ENCODE measurements at places on chromosomes 13 and 19.

- DNase-seq, result no peak
These were observed 10.5 kb downstream of the ADAMTS10 start for GRCh38 chr19:8600064-8600463.

DNA sequence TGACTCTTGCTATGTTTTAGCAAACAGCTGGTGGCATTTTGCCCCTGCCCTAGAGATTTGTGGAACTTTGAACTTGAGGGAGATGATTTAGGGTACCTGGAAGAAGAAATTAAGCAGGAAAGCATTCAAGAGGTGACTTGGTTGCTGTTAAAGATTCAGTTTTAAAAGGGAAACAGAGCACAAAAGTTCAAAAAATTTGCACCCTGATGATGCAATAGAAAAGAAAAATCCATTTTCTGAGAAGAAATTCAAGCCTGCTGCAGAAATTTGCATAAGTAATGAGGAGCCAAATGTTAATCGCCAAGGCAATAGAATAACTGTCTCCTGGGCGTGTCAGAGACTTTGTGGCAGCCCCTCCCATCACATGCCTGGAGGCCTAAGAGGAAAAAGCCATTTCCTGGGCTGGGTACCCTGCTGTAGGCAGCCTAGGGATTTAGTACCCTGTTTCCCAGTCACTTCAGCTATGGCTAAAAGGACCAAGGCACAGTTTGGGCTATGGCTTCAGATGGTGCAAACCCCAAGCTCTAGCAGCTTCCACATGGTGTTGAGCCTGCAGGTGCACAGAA, 958.5 kb upstream of the MIR17HG start:
- DNase-seq, result no peak

DNA sequence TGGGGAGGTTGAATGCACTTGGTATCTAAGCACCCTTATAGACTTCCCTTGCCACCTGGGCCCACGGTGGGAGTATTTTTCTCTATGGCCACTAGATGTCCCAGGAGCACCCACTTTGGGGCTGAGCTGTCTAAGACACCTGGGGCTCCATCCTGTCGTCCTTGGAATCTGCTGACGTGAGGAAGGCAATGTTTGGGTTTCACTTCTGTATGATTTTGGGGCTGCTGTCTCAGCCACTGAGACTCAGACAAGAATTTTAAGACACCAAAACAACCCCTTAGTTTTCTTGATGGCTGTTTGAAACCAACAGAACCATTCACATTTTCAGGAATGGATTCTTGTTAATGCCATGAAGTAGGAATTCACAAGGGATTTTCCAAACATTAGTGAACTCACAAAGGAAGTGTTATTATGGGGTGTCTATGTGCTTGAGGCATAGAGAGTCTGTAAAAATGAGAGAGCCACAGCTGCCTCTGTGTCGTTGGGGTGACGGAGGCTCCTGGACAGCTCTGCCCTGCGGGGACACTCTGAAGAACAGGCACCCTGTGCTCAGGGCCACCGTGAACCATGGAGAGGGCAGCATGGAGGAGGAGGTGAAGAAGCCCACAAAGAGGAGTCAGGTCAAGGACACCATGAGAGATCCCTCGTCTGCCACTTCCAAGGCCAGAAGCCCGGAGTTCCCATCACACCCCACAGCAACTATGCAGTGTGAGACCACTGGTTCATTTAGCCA, 106.8 kb upstream of the SPATA13 start:
- DNase-seq, result no peak

GRCh38 chr19:14480700-14481079, 5.5 kb upstream of the PTGER1 start:
- no peak for DNase-seq

- DNase-seq, result no peak
These were observed 61.4 kb upstream of the TEX29 start for GRCh38 chr13:111259058-111259457.

DNA sequence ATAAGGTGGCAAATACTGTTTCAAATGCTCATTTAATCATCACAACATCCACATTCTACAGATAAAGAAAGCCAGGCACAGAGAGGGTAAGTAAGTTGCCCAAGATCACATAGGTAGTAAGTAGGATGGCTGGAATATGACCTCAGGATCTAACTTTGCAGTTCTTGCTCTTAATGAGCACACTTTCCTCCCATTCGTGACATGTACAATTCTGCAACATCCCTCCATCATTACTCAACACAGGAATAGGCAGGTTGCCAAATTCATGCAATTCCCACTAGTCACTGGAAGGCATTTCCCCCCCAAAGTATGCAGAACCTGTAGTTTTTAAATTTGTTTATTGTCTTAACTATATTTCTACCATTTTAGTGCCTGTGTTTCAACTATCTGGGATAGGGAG, 109.2 kb downstream of the OLFM4 start:
- no peak for DNase-seq

DNA sequence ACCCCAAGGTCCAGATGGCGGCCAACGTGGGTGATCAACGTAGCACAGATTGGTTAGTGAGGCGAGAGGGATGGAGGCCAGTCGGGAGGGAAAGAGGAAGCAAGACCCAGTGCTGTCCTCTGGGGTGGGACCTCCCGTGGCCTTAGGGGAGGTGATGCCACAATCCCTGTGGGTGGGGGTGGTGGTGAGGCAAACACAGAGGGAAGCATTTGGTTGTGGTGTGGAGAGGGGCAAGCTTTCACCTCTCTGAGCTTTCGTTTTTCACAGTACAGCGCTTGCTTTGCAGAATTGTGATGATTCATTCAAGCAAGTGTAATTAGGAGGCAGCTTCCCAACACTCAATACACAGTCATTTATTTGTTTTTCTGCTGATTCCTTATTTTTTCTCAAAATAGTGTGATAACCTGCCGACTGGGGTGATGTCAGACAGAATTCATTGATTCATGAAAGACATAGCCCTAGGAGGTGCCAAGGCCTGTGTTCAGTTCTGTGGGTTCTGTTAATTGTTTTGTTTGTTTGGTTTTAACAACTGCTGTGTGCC, 2.4 kb downstream of the LENG8 start:
- DNase-seq, result no peak

DNA sequence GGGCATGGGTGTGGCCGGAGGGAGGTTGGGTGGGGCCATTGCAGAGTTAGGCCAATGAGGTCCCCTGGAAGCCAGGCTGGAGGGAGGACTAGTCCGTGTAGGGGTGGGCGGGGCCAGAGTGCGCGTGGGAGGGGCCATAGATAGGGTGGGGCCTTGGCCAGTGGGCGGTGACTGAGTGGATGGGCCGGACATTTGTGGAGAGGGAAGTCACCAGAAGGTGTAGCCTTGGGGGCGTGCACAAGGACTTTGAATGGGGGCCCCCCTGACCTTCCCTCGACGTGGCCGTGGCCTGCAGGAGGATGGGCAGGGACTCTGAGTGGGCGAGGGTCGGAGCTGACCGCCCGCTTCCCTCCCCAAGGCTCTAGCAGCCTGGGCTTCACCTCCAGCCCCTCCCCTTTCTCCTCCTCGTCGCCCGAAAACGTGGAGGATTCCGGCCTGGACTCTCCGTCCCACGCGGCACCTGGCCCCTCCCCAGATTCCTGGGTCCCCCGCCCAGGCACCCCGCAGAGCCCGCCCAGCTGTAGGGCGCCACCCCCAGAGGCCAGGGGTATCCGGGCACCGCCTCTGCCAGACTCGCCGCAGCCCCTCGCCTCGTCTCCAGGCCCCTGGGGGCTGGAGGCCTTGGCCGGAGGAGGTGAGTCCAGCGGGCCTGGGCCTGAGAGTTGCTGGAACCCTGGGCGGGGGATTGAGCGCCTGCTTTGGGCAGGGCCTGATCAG, 16.5 kb upstream of the B3GNT3 start:
- DNase-seq, result no peak

GRCh38 chr19:5193192-5193591, 147.4 kb downstream of the PTPRS start:
- no peak for DNase-seq

- DNase-seq, result no peak
These were observed 15.4 kb downstream of the FARP1 start for GRCh38 chr13:98158172-98158899.

- DNase-seq, result no peak
These were observed 13.8 kb upstream of the MEIS3 start for GRCh38 chr19:47433121-47433520.

DNA sequence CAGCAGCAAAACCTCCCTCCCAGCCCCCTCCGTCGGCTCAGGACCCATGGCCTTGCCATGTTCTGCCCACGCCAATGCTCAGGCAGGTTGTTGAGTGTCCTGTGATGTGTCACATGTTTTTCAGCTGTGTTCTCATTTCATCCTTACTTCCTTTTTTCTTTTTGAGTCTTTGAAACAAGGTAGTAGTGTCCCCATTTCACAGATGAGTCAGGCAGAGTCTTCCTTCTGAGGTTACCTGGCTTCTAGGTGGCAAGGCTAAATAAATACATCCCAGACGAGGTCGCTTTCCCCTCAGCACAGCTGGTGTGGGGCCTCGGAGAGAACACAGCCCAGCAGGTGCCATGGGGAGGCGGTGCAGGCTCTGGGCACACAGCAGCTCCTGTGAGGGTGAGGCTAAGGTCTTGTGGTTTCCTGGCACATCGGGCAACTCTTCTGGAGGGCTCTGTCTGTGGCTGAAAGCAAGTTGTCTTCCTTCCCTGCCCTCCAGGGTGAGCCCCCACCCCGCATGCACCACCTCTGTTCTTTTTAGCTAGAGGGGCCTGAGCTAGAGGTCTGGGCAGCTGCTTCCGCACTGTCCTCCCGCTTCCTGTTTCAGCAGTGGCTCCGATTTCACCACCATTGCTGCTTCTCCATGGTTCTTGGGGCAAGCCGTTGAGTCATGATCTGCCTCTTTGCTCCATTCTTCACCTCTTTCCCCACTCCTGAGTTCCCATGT, 15.1 kb downstream of the PRAM1 start:
- DNase-seq, result no peak

- no peak for DNase-seq
These were observed 61.5 kb upstream of the TDRD3 start for GRCh38 chr13:60335531-60335930.

DNA sequence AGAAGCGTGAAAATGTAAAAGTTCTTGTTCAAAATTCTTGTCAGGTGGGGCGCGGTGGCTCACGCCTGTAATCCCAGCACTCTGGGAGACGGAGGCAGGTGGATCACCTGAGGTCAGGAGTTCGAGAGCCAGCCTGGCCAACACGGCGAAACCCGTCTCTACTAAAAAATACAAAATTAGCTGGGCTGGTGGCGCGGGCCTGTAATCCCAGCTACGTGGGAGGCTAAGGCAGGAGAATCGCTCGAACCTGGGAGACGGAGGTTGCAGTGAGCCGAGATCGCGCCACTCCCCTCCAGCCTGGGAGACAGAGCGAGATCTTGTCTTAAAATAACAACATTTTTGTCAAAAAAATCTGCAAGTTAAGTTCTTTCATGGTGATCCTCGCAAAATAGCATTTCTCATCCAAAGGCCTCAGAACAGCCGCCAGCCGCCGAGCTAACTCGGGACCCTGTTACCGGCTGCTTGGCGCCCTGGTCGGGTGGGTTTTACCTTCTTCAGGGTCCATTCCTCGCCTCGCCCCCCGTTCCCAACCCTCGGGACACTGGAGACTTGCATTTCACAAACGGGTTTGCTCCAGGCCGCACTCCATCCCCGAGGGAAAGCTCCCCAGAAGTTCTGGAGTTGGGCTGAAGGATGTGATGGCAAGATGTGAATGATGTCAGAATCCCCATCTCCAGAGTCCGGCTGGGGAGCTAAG, 1.6 kb downstream of the LATS2 start:
- no peak for DNase-seq

DNA sequence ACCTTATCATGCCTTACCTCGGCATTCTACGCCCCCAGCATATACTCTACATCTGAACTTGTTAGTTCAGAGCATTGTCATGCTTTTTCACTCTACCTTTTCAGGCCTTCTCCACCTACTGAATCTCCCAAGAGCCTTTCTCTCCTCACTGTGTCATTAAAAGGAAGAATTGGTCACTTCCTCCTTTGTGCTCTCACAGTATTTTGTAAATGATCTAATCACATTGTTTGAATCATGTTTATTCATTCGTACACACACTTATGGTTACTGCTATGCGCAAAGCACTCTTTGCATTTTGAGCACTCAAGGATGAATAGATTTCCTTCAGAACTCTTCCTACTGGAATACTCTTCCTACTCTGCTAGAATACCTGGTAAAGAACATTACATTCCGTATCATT, 15.8 kb upstream of the ELF1 start:
- DNase-seq, result no peak

DNA sequence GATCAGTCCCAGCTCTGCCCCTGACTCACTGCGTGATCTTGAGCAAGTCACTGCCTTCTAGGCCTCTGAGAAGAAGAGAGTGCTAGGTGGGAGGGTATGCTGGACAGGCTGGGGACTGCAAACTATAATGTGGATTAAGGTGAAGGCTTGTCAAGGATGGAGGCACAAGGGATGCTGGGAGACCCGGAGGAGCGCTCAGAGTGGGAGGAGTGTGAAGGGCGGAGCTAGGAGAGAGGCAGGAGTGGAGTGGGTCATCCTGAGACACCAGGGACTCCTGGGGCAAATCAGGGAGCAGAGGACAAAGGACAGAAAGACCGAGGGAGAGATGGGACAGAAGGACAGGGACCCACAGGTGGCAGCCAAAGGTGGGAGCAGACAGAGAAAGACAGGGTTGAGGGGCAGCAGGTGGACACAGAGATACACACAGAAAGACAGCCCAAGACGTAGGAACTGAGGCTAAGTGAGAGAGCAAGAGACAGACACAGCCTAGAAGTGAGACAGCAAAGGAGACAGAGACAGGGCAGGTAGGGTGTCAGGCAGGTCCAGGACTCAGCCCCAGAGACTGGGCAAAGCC, 2.6 kb downstream of the GRIK5 start:
- DNase-seq, result no peak

- DNase-seq, result no peak
These were observed 337.3 kb downstream of the ATP8A2 start for GRCh38 chr13:25709088-25709487.

DNA sequence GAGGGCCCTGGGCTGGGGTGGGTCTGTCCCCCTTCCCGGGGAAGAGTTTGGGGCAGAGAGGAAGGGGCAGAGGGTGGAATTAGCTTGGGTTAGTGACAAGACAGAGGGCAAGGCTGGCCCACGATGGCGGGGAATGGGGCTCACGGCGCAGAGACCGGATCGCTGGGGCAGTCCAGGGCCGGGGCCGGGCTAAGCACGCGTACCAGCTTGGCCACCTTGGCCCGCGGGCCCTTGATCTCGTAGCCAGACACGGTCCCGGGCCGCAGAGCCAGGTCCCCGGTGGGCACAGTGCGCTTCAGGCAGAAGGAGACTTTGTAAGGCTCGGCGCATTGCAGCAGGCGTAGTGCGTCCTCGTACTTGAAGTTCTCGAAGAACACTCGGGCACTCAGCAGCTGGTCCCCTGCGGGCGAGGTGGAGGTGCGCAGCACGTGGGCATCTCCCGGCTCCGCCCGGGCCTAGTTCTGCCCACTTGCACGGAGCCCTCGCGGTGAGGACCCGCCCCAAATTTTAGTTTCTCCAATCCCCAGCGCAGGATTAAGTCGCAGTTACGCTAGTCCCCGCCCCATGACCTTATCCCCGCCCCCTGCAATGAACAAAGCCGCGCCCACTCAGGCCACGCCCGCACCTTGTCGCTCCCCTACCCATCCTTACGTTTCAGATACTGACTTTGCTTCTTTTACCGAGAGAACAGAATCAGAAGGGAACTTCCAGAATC, 8.6 kb upstream of the HIPK4 start:
- DNase-seq, result no peak

DNA sequence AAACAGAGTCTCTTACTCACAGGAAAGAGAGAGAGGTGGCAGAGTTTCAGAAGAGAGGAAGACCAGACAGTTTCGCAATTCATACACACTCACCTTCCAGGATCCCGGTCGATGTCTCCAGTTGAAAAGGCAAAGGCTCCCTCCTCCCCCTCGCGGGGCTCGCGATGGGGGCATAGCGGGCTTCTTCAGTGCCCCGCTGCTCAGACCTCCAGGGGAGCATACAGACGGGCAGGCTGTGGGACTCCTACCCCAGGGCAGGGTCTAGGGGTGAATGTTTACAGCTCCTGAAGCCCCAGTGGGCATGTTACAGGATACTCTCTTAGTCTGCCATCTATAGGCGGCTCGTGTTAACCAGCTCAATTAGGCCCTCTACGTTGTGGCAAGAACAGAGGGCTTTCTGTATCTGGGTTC, 139.2 kb downstream of the SLITRK5 start:
- no peak for DNase-seq
